ENCODE measurements at places on chromosomes 16 and 17.

- no peak for DNase-seq
Measured at GRCh38 chr17:28740406-28741357, 3.1 kb upstream of the TRAF4 start.

GRCh38 chr17:36730857-36731490 lies 129.6 kb downstream of the MRM1 start:
- no peak for DNase-seq

- DNase-seq, result no peak
Measured at GRCh38 chr17:35793257-35793656, 2.2 kb downstream of the MMP28 start.

GRCh38 chr17:44875761-44876160 lies 23.5 kb downstream of the EFTUD2 start:
- no peak for DNase-seq

GRCh38 chr17:54906683-54907082 lies 6.0 kb downstream of the TOM1L1 start:
- DNase-seq, result no peak

GRCh38 chr17:45648642-45649041 lies 135.5 kb upstream of the CRHR1 start:
- DNase-seq, result peak; percentile 22

DNA sequence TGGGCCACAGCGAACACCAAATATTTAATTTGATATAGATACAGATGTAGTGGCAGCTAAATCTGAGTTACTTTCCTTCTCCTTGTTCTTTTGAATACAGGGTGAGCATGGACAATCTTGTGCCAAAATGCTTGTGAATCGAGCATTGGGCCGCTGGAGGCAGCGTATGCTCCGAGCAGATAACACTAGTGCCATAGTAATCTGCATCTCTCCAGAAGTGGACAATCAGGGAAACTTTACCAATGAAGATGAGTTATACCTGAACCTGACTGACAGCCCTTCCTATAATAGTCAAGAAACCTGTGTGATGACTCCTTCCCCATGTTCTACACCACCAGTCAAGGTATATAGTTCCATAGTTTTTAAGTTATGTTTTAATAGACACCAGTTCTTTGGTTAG lies 21.2 kb upstream of the BCAS3 start:
- peak; percentile 60 for DNase-seq

- peak; percentile 87 for DNase-seq
Measured at GRCh38 chr17:41717408-41718286, 5.5 kb downstream of the GAST start.

- DNase-seq, result no peak
Measured at GRCh38 chr17:19378416-19379360, at the start of gene MAPK7. MAPK7 (plus strand) TSS chr17:19378498; CDS start chr17:19378901, 403 bp downstream.

DNA sequence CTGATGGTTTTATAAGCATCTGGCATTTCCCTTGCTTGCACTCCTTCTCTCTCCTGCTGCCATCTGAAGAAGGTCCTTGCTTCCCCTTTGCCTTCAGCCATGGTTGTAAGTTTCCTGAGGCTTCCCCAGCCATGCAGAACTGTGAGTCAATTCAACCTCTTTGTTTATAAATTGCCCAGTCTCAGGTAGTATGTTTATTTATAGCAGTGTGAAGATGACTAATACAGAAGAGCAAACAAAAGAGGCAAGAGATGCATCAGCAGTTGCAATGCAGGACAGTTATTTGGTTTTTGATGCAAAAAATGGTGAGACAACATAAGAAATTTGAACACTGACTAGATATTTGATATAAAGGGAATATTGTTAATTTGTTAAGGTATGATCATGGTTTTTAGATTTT lies 16.8 kb downstream of the TMEM100 start:
- DNase-seq, result no peak

- DNase-seq, result no peak
Measured at GRCh38 chr16:29951625-29952365, 10.1 kb upstream of the TMEM219 start.

DNA sequence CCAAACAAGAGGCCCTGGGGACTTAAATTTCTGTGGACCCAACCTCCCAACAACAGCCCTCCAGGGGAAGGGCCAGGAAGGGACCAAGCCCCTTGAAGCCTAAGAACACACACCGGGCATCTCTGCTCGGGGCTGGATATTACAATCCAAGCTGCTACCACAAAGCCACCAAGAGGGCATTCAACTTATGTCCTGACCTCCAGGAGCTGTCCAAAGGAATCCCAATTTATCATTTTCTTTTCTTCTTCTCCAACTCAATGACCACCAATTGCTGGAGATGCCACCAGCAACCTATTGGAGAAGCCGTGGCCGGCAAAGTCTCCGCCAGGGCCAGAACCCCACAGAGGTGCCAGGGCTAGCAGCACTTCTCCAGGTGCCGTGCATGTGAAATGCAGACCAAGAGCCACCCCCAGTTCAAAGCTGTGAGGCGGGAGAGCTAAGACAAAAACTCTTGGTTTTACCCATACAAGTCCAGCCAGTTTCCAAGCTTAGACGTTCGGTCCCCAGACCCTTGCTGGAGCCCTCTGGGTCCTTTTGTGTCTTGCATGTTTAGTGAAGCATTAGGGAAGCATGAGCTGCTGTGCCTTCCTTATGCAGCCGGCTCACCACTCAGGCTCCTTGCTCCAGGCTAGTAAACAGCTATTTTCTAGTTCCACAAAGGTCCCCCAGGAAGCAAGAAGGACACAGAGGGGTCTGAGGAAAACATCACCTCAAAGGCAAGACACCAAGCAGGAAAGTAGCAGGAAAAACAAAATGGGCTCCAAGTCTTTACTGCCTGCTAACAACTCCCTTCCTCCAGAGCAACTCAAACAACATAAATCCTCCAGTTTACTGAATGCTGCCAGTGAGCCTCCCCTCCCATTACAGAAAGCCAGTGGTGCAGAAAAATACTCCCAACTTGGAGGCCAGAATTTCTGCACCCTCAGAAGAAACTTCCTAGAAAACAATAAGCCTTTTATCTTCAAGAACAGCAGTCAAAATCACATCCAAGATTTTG lies 3.2 kb downstream of the PITPNA start:
- DNase-seq, result no peak

All from SK-MEL-5 (cell line).